ENCODE measurements at places on chromosomes 12 and 14.

DNA sequence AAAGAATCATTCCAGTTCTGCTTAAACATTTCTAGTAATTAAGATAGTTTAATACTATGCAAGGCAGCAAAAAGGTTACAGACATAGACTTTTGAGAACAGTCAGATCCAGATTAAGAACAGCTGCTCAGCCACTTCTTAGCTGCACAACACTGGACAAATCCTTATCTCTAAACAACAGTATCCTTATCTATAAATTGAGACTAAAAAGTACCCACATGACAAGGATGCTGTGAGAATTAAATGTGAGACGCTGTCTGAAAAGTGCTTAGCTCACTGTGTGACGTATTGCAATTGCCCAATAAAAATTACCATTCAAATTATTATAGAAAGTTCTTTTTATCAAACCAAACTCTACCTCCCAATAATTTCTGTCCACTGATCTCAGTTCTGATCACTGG is 35.5 kb downstream of the BORCS5 start:
- no peak for ATAC-seq

- ATAC-seq: no peak
These were observed 6.6 kb downstream of the NELL2 start for GRCh38 chr12:44869503-44869902.

DNA sequence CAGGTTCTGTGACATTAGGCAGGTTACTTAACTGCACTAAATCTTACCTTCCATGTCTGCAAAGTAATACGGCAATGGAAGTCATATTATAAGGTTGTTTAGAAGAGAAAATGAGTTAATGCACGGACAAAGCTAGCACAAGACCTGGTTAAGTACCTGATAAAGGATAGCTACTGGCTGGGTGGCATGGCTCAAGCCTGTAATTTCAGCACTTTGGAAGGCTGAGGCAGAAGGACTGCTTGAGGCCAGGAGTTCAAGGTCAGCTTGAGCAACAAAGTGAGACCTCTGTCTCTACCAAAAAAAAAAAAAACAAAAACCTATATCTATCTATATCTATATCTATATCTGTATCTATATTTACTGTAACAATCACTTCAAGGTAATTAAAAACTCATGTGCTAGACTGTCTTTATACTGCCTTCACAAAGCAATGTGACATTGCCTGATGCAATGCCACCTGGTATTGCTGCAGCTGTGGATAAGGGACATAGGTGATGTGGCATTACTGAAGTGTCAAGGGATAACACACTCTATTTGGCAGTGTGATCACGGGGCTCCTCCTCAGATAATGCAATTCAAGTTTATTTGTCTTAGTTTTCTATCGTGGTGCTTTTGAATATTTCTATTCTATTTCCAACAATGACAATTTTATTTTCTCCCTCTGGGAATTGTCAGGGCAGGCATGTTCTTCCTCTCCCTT is 107.1 kb downstream of the PAX9 start:
- ATAC-seq: no peak

DNA sequence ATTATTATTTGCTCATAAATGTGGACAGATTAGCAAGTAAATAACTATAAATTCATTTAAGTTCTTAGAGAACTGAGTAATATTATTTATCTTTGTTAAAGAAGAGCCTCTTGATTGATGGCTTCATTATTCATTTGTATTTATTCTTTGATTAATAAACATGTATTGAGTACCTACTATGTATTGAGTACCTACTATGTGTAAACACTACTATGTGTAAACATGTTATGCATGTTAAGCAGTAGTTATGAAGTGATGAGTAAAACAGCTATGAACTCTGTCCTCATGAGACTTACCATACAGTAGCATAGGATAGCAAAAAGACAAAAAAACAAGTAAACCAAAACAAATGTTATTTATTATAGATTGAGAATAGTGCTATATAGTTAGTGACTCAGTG is 61.9 kb downstream of the MNAT1 start:
- no peak for ATAC-seq

DNA sequence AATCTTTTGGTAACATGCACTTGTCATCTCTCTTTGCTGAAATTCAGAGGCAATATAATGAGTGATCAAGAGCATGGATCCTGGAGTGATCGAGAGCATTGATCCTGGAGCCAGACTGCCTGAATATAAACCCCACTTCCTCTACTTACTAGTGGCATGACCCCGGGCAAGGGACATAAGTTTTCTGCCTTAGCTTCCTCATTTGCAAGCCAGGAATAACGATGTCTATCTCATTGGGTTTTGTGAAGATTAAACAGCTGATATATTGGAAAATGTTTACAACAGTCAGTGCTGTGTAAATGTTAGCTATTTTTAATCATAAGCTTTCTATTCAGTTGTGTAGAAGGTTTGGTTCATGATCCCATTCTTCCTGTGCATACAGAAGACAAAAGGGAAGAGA is 2.4 kb upstream of the CSRNP2 start:
- ATAC-seq: no peak

DNA sequence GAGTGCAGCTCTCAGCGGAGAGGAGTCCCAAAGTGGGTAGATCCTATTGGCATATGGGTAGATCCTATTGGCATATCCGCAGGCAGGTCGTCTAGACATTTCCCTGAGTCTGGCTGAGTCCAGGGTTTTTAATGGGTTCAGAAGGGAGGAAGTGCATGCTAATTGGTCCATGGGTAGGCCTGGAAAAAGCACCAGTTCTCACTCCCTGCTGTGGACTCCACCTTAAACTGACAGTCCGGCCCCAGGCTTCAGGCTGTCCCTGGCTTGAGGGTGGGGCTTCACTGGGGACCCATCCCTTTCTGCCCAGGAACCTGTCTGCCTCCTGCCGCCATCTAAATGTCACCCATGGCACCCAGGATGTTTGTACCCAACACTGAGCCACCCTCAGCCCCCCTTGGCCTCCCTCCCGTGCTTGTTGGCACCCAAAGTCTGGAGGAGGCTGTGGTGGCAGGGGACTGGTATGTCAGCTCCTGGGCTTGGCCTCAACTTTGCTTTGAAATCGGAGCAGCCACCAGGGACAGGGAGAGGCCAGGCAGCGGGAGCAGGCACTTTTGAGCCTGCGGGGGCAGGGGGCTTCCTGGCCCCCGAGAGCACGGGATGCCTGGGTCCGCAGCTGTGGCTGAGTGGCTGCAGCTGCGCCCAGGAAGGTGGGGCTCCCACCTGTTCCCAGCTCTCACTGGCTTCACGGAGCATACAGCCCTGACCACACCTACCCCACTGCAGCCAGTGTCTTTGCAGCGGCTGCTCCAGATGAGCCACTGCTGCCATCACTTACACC is 29.6 kb upstream of the YAF2 start:
- ATAC-seq: no peak

DNA sequence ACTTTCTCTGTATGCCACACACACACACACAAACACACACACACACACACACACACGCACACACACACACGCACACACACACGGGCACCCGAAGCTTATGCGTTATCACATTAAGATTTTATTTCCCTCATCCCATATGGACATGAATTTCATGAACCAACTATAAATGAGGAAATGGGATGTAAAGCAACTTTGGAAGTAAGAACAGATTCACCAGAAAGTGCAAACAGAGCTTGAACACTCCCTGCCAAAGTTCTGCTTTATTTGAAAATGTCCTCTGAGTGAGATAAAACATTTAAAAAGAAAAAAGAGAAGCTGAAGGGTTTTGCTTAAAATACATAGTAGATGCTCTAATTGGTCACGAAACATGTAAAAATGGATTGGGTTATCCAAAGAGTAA is 90.4 kb upstream of the OTX2 start:
- no peak for ATAC-seq

DNA sequence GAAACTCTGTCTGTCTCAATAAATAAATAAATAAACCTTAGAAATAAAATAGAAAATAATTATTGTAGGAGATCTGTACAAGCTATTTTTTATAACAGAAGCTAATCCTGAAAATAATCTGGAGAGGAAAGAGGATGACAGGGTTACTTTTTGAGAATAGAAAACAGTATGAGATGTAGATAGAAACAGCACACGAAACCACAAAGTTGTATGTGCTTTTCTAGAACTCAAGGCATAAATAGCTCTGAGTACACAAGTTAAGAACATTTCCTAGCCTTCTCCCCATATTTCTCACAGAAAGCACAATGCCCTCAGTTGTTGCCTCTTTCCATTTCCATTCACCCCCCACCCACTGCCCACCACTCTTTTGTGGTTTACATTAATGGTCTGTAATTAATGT is 35.7 kb downstream of the SLC38A4 start:
- no peak for ATAC-seq

All from motor neuron (in vitro differentiated cells).